ENCODE measurements at places on chromosomes 16 and 17. TPM values are rescaled to one million over a fixed set of nuclear protein-coding genes. Genes with fewer than 3 reads are reported as not detected.

Gene PRKCA
- 6.0 TPM for total RNA-seq

Gene KRT28
- not detected for total RNA-seq

Gene COQ9
- 62.3 TPM for total RNA-seq

Gene GRAP
- not detected for total RNA-seq

Gene TP53TG3
- not detected for total RNA-seq

Gene RHBDL1
- 3.2 TPM for total RNA-seq

Gene KCNAB3
- 1.7 TPM for total RNA-seq

Gene OTOA
- not detected for total RNA-seq

Gene OR2C1
- total RNA-seq: not detected

All from mammary epithelial cell (primary cell).